ENCODE measurements at places on chromosomes 12 and 14. TPM values are rescaled to one million over a fixed set of nuclear protein-coding genes. Genes with fewer than 3 reads are reported as not detected.

DNA sequence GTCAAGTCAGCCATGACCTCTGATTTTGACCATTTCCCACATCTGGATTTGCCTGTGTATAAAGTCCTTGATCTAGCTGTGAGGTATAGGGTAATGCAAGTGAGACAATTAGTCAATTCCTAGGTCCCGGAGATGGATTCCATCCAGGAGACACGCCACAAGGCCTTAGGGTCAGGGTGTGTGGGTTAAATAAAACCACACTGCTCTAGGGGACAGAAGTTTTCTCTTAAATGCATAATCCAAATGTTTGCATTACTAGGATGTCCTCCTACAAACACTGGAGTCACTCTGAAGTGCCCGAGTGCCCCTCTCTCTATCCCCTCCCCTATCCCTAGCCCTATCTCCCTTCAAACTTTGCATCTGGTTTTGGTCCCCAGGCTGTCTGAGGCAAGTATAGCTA lies 26.8 kb downstream of the LRIG3 start:
- no peak for DNase-seq

TAS2R8 gene
- not detected for total RNA-seq

- no peak for DNase-seq
These were observed 169.5 kb upstream of the DAAM1 start for GRCh38 chr14:59018978-59019377.

OAS2 gene
- total RNA-seq, result 80.4 TPM
